ENCODE measurements at places on chromosomes 11 and 22.

DNA sequence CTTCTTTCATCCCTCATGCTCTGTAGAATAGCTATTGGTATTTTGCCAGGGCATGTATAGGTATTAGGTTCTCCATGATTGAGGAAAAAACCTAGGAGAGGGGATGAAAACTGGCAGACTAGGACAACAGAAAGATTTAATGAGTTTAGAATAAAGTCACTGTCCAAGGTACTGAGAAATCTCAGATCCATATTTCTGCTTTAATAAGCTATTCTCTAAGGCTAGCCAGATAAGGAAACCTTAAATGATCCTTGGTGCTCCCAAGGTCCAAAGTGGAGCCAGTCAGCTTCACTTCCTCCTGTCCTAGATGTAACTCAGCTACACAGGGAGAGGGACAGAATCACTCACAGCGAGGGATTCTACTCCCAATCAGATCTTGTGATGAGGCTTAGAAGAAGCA is 13.7 kb upstream of the CSNK2A3 start:
- no peak for DNase-seq

- DNase-seq = no peak
These were observed 82.8 kb upstream of the PRDM11 start for GRCh38 chr11:45063669-45064068.

DNA sequence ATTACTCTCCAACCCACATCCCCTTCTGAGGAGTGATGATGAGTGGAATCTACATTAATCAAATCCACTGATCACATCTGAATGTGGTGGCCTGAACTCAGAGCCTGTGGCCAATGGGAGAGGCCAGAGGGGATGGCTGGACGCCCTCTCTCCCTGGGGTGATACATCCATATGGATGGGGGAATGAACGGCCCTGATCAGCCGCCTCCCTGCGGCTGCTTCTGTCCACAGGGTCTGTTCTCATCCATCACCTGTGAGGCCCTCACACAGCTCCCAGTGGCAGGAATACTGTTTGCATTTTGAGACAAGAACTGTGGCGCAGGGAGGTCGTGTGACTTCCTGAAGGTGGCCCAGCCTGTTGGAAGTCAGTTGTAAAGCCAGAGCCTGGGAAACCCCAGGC is 78.3 kb upstream of the SHISAL1 start:
- no peak for DNase-seq

GRCh38 chr22:22933100-22933806 is 45.6 kb downstream of the IGLL5 start:
- DNase-seq = no peak

GRCh38 chr11:20541503-20541902 is 57.9 kb upstream of the SLC6A5 start:
- no peak for DNase-seq
